ENCODE measurements at places on chromosomes 5 and 9.

DNA sequence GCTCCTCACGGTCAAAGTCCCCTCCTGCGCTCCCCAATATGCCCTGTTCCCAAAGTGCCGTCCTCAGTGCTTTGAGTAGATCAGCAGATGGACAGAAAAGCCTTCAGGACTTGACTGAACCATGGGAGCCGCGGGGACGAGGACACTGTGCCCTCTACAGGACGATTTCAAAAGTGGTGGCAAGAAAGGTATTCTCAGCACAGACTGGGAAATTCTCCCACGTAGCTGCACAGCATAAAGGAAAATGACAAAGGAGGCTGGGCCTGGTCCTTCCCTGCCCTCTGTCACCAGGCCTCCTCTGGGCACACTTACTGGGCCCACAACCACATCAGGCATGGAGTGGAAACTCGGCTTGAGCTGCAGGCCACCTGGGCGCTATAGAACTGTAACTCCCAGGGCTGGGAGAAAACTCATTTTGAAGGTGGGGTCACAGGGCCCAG is 16.7 kb upstream of the MTMR12 start:
- DNase-seq, result peak; percentile 37

DNA sequence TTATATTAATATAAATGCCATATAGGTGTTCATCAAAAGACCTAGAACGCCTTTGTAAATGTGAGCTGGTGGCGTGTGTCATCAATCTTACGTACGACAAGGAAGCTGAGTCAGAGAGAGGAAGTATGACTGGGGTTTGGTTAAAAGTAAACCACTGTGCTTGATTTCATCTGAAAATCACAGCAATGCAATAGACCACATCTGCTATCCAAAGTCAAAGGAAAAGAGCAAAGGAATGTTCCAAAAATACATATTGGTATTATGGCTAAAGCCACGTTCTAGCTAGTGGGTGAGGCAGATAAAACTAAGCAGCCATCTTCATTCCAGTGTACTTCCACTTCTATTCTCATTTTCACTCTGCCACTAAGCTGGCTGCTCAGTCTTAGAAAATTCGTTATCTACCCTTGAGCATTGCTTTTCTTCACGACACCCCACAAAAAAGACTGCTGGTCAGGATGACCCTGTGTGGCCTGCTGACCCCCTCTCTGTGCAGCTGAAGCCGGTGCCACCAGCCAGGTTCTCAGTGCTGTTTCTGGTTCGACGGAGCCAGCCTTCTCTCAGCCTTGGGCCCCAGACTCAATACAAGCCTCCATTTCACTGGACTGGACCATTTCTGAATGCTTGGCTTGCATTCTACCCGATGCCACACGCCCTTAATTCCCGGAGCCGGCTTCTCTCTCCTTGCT is 23.8 kb downstream of the SHC3 start:
- no peak for DNase-seq

- no peak for DNase-seq
Measured at GRCh38 chr9:32344551-32345182, 39.8 kb upstream of the ACO1 start.

- no peak for DNase-seq
Measured at GRCh38 chr9:104073770-104074133, 20.4 kb upstream of the SMC2 start.

DNA sequence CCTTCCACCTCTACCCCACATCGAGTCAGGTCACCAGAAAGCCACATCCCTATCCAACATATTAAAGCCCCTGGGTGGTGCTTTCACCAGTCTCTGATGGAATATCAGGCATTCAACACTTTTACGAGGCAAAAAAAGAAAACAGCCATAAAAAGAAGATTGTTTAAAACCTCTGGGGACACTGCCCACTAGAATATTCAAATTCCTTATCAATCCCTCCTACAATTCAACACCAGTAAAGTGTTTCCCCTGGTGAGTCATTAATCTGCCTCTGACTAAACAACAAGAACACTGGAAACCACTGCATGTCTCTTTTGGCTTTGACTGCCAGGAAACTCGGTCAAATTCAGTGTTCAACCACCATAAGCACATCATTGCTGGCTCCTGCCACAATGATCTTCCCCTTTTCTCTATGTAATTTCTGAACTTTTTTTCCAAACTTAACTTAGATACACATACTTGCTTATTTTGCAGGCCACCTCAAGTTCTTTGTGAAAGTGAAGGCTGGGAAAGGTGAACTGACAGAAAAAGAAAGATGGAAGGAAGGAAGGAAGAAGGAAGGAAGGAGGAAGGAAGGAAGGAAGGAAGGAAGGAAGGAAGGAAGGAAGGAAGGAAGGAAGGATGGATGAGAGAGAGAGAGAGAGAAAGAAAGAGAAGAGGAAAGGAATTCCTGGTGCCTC is 105.3 kb downstream of the PAX5 start:
- no peak for DNase-seq

DNA sequence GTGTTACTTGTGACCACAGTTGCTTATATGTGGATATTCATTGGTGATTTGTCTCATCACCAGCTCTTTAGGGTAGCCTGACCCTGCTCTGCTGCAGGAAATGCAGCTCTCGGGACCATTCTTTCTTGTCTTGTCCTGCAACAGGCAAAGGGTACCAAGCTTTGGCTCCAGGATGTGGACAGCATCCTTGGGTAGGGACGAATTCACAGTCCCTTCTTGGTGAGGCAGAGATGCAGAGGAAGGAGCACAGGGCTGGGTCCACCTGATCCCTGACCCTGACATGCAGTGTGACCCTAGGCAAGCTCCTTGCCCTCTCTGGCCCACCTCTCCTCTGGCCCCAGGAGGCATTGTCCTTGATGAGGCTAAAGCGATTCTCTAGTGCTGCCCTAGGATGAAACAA is 37.0 kb upstream of the SYNPO start:
- no peak for DNase-seq

- DNase-seq, result no peak
Measured at GRCh38 chr9:25570802-25571201, 107.4 kb downstream of the TUSC1 start.

GRCh38 chr5:58410441-58410840 is 49.4 kb downstream of the PLK2 start:
- DNase-seq, result no peak

DNA sequence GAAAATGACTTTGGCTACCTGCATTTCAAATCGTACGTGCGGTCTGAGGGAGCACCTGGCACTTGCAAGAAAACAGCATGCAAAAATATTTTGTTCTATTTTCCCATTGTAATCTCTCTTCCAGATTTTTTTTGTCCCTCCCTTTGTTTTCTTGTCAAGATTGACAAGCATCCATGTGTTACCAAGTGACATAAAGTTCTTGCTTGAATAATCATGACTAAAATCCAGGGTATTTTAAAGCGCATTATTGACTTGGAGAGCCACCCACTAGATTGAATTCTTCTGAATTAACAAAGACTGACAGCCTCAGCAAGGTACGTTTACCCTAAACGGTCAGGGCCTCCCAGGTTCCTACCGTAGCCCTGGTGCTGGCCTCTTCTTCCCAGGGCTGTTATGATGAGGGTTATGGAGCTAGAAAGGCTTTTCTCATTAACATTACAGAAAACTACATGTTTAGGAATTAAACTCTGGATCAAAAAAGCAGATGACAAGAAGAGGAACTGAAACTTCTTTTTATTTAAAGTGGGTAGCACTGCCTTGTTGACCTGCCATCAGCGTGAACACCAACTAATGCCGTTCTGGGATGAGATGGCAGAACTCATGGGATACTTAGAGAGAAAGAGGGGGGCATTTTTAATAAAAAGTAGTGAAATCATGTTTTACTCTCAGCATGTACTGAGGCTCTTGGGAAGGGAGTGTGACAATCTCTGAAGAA is 297.0 kb downstream of the EFNA5 start:
- no peak for DNase-seq

DNA sequence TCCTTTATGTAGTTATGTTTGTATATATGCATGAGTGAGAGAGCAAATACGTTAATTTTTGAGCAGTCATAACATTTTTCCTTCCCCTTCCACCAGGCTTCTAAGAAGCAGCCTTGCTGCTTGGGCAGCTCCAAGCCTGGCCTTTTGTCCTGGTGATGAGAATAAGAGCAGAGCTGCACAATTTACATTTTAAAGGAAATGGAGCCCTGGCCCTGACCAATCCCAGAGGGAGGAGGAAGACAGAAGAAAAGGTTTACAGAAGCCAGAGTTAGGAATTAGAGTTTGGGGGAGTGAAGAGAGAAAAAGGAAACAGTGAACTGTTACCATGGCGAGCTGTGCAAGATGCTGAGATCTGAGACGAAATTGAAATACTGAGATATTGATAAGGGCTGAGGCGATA is 25.3 kb upstream of the EFNA5 start:
- no peak for DNase-seq

DNA sequence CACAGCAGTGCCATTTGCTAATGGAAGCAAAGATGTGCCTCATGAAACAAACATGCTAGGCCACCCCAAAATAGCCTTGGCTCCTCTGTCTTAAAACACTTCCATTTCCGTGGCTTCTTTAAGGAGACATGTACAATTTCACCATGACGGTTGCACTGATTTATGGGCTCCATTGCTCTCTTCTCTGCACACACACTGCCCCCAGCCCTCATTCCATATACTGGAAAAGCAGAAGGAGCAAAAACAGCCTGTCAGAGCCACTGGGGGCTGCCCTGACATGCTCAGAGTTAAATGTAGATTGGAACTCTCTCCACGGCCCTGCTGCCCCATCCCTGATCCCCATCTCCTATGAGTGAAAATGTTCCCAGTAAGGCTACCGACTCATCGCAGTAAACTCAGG is 114.8 kb downstream of the ROR2 start:
- no peak for DNase-seq

- DNase-seq, result no peak
Measured at GRCh38 chr5:58407042-58407719, 52.7 kb downstream of the PLK2 start.

GRCh38 chr5:54671111-54671531 is 153.6 kb downstream of the SNX18 start:
- DNase-seq, result no peak

DNA sequence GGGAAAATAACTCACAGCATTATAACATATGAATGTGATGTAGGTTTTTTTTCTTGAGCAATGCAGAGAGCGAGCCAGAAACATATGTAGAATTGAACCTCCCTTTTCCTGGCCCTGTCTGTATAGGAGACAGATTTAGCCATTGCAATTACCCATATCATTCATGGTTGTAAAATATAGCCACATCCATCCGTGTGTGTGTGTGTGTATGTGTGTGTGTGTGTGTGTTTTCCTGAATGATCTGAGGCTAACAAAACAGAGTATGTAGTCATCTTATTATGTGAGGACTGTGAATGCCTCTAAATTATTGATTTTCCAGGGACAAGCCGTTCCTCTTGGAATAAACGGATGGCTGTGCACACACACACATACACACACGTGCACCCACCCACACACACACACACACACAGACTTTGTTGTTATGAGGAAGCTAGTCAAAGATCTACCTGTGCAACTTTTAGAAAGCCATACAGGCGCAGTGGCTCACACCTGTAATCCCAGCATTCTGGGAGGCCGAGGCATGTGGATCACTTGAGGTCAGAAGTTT is 11.7 kb upstream of the DENND1A start:
- DNase-seq, result no peak

DNA sequence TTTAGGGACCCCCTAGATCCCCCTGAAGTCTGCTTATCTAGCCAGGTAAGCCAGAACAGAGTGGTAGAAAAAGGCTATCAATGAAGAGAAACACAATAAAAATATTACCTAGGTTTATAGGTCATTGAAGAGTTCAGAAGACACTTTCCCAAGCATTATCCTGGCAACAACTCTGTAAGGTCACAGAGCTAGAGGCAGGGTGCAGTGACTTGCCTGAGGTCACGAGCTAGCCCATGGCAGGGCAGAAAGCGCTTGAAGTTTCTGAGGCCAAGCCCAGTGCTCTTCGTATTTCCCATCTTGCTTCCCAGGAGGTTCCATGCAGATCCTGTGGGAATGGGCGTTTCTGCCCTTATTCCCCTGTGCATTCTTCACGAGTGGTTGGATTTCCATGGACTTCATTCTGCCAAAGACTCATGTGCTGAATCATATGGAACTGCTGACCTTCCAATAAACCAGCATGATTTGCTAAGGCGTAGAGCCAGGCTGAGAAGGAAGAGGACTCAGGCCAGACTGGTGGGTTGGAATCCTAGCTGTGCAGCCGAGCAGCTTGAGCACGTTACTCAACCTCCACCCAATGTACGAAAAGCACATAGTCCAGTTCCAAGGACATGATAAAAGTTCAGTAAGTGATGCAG is 22.1 kb downstream of the TRMO start:
- no peak for DNase-seq

- no peak for DNase-seq
Measured at GRCh38 chr5:35789732-35790456, 66.8 kb upstream of the IL7R start.

DNA sequence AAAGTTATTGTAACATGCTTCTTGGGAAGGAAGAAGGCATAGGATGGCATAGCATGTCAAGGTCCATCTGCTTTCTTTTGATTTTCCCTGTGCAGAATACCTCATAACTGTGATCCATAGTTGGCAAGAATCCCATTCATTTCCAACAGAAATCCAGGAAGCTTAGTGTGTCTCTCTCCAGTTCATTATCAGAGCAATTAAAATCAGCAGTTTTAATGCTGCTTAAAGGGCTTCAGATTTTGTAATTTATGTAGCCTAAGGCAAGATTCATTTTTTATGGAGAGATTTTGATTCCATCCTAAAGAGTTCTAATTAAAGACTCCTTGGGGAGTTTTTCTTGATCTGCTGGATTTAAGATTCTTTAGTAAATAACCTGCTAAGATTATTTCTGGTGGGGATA is 560.1 kb downstream of the PDE4D start:
- DNase-seq, result no peak

GRCh38 chr5:122112063-122112462 is 17.3 kb upstream of the ZNF474 start:
- DNase-seq, result no peak

DNA sequence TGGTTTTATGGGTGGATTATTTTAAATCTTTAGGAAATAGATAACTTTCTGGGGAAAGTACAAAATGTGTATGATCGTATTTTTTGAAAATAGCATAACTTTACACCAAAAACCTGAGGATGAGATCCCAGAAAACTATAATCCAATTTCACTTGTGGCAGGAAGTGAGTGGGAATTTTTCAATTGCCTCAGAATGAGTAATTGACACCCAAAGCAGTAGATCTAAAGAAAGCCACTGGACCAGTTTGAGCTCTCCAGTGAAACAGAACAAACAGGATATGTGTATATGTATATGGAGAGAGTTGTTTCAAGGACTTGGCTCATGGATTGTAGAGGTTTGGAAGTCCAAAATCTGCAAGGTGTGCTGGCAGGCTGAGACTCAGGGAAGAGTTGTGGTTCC is 109.2 kb upstream of the SHB start:
- no peak for DNase-seq

- no peak for DNase-seq
Measured at GRCh38 chr5:53515988-53516387, 35.6 kb downstream of the FST start.

GRCh38 chr9:34282096-34282495 is 47.0 kb downstream of the KIF24 start:
- DNase-seq, result no peak

DNA sequence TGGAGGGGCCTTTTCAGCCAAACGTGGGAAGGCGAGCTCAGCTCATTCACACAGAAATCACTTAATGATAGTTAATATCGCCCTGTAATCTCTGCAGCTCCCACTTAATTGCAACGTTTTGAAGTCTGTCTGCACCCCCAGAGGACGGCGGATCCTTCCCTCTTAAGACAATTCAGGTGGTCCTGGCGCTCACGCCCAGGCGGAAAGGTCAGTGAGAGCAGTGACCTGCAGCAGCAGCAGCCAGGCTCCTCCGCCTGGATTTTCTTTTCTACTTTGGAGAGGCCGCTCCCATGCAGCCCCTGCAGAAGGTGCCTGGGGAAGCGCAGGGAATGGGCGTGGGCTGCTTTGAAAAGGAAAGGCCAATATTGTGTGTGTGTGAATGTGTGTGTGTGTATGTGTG is 400.9 kb upstream of the IRX1 start:
- DNase-seq, result peak; percentile 51

GRCh38 chr5:15515229-15515628 is 15.2 kb downstream of the FBXL7 start:
- no peak for DNase-seq

All from nephron progenitor cell (in vitro differentiated cells).